Activated CD4-positive, alpha-beta T cell treated with anti-CD3 and anti-CD28 coated beads, Interleukin-2, amount 50 U/mL, for 4 hours (primary cell): ENCODE measurements at places on chromosomes 3 and 15.

DNA sequence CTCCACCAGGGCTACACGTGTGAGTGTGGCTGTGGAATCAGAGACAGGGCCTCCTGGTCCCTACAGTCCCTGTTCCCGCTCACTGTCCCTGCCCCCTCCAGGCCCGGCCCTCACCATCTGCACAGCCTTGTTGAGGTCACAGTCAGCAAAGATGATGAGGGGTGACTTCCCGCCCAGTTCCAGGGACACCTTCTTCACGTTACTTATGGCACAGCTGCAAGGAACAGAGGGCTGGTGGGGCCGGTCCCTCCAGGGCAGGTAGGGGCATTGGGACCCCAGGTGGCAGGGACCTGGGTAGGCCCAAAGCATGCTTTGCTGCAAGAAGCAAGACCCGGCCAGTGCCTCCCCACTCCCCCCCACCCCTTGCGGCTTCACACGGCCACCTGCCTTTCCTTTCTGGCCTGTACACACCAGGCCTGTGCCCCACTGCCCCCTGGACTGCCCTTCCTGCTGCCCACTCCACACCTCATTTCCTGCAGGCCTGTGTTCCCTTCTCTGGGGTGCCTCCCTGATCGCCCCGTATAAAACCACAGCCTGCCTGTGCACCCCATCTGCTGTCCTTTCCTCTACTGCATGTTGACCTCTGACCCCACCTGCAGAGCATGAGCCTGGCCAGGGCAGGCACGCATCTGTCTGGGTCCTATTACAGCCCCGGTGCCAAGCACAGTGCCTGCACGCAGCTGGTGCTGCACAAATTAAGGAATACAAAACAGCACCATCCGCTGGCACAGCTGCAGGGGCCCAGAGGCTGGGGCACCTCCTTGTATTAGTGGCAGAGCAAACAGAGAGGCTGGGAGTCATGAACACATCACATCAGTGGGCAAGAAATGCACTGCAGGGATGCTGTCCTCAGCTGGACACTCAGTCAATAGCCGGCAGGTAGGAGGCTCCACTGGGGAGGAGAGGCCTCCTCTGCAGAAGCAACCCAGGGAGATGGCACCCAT is 30.8 kb upstream of the SLC41A3 start:
- no peak for DNase-seq

- no peak for DNase-seq
Observed at GRCh38 chr3:196531418-196531817, 16.3 kb upstream of the SMCO1 start.

DNA sequence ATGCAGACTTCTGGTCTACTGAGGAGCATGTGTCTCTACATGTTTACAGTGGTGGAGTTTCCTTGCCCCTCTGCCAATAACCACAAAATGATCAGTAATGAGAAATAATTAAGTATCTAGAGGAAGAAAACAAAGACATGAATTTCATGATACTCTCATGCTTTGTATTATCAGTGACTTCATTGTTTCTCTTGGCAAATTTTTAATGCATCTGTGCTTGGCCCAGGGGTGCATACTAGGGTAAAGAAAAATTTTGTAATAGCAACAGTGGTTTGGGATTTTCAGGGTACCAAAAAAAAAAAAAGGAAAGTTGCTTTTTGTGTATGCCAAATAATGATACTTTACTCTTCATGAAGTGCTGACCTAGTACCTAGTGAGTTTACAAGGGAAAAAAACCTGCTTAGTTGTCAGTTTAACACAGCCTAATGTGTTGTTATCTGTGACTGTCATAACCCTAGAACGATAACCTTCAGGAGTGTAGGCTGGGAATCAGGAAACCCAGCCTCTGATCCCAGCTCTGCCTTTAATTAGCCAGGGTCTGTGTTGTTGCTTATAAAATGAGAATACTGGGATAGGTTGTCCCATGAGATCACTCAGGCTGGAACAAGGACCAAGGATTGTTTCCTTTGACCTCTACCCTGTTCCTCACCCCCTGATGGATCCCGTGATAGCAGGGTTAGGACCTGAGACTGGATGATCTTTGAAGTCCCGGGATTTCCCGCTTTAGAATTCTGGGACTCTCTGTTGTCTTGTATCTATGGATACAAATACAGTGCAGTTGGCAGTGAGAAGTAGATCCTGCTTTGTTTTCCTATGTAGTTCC is 117.5 kb downstream of the CMSS1 start:
- DNase-seq = no peak

DNA sequence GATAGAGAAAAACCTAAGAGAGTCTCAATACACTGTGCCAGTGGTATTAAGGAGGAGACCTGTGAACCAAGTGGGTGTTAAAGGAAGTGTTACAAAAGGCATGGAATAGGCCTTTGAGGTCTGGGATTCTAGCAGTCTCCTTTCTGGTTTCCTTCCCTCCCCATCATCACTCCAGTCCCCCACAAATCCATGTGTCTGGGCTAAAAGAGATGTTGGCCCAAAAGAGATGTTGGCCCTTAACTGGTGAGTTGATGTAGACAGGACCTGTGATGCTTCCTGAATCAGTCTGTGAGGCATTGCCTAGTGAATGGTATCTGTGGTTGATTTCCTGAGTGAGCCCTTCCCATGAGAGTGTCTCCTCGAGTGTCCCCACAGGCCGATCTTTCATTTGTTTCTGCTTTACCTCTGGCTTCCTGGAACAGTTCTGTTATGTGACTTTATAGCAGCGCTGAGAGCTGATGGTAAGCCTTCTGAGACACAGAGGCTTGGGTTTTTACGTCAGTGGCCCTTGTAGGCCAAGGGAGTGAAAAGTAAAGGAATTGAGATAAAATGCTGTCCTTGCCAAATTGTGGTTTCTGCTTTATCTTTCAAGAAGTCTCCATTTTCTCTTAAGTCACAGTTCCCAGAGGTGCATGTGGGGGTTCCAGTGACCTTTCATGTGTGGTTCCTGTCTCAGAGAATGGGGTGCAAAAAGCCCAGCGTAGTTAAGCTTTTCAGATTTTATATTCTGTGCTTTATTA is 87.8 kb downstream of the KLHL25 start:
- peak; percentile 33 for DNase-seq

GRCh38 chr15:78830514-78831228 is 19.4 kb upstream of the ADAMTS7 start:
- no peak for DNase-seq

DNA sequence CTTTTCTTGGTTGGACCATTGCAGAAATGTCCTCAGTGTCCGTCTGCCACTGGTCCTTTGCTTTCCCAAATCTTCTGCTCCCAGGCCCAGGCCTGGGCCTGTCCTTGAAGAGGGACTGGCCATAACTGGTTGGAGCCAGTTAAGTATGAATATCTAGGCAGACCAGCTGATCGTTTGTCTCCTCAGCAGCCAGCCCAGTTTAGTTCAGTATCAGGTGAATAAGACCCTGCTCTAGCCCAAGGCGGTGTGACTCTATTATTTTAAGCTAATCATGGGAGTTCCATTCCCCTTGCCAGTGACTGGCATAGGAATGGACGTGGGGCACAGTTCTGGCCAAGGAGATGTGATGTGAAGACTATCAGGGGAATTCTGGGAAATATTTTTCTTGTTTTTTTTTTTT is 73.9 kb upstream of the RASGRF1 start:
- DNase-seq = no peak

GRCh38 chr3:34650131-34650530 is 851.7 kb downstream of the PDCD6IP start:
- DNase-seq = no peak

GRCh38 chr15:67059127-67059553 is 6.3 kb upstream of the SMAD3 start:
- DNase-seq = no peak

DNA sequence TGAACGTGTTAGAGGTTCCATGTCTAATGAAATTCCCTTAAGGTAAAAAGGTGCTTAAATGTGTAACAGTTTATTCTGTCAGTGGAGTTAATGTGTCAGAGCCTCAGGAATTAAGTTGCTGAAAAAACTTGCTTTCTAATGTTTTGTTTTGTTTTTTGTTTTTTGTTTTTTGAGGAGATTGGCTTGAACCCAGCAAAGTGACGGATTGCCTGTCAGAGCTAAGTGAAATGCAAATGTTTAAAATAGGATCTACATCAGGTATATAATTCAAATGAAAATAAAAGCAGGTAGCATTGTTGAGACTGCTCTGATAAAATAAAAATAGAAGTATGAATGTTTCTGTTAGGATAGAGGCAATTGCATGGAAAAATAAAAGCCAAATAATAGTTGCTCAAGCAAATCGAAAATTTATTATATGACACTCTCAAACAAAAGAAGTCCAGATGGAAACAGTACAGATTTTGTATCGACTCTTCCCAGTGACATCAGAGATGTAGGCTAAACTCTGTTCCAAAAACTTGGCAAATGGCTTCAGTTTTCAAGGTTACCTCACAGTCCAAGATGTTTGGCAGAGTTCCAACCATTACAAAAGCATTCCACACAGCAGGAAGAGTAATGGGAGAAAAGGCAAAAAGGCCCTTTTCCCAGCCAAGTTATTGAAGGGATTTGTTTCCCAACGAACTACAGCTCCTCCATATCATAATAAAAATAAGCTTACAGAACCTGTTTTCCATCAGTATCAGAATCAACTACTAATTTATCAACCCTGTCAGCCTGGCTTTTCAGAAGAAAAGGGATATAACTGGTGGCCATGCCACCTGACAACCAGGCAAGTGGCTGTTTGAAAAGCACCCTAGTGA is 291.0 kb downstream of the TBL1XR1 start:
- DNase-seq = no peak

DNA sequence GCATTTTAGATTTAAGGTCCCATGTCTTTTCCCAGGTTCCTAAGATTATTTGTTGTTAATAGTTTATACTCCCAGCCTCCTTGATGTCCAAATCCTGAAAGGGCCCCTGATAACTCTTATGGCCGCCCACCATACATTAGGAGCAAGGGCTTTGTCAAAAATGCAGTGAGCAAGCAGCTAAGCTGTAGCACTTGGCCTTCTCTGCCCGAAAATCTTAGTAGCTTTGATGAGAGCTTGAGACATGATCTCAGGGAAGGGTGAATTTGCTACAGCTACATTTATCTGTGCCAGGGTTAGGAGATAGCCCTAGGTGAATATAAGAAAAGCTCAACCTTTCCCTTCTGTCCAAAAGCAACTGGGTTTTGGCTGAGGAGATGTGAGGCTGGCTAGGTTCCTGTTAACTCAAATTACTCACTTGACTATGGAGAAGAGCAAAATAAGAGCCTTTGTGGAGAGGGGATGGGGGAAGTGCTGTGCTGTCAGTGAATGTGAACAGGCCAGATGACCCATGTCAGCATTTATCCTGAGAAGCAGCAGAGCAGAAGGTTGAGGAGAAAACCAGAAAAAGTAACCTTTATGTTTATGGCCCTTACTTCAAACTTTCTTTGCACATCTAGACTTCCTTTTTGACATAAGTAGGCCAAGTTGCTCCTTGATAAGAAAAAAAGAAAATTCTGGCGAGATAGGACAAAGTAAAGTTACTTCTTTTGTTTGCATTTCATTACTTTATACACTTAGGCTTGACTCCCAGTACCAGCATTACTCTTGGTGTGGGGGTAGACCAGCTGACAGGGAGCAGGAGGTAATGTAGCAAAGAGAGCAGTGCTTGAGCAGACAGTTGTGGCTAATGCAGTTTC is 21.1 kb downstream of the MAPK6 start:
- no peak for DNase-seq

- DNase-seq = no peak
Observed at GRCh38 chr3:103601666-103602065, 1166.9 kb downstream of the ZPLD1 start.

- DNase-seq = no peak
Observed at GRCh38 chr3:114863848-114864247, 283.2 kb downstream of the ZBTB20 start.

DNA sequence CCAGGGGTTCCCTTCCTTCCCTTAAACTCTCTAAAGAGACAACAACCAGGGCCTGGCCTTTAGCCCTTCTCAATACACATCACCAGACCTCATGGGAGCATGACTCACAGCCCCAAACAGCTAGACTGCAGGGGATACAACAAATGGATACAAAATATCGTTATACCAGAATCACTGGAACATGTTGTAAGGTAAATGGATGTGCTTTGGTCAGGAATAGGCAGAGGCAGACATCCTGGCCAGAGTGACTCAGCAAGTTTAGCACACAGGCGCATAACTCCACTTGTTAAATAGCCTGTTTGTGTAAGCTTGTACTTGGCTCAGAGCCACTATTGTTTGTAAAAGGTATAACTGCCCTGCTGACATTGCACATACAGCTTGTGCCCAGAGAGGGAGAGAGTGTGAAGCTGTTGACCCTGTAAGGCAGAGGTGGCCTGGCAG is 18.3 kb downstream of the TMED3 start:
- no peak for DNase-seq

- DNase-seq = no peak
Observed at GRCh38 chr3:126758026-126758425, 54.0 kb downstream of the CHCHD6 start.

DNA sequence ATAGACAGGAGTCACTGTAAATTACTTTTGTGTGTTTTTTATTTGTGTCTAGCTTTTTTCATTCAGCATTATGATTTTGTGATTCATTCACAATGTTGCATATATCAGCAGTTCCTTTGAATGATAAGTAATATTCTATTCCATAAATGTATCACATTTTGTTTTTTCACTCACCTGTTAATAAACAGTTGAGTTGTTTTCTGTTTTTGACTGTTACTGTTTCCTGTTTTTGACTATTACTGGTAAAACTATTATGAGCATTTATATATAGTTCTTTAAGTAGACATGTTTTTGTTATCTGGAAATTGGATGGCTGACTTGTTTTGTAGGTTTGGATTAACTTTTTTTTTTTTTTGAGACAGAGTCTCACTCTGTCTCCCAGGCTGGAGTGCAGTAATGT is 138.4 kb downstream of the RSRC1 start:
- no peak for DNase-seq

DNA sequence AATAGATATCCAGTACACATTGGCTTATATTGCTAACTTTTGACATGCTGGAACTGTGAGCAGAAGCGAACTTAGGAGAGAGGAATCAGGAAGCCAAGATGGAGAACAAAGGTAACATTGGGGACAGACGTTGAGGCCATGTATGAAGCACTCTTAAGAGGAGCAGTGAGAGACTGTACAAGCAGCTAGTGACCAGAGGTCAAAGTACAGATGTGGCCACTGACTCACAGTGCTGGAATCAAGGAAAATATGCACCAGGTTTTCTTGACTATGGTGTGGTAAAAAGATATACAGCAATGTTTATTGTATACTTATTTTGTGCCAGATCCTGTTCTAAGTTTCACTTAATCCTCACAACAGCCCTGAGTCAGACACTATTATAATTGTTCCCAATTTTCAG is 2.0 kb upstream of the IL20RB start:
- DNase-seq = no peak

- DNase-seq = no peak
Observed at GRCh38 chr3:127820221-127820825, 2.0 kb downstream of the MGLL start.

DNA sequence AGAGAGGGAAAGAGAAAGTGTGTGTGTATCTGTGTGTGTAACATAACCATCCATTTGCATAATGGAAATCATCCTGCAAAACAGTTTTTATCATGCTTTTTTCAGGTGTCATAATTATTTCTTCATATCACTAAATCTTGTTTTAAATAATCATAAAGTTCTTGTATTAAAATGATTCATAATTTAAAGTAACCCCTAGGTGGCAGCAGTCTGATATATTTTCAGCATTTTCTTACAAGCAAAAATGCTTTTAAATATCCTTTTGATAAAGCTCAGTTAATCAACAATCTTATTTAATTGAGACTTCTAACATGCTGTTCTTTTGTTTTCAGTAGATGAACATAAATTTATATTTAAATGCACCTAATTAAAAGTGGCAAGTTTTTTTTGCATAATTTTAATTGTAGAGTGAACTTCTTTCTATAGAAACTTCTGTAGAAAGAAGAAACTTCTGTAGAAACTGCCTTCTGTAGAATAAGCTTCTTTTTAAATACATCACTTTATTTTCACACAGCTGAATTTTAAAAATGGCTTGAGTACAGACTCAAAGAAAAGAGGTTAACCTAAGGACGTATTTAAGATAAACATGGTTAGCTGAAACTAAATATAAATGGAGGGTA is 72.5 kb downstream of the OPA1 start:
- DNase-seq = no peak
